ENCODE measurements at places on chromosomes 4 and X. TPM values are rescaled to one million over a fixed set of nuclear protein-coding genes. Genes with fewer than 3 reads are reported as not detected.

NDST3 gene
- total RNA-seq, result not detected

MAGEB10 gene
- not detected for total RNA-seq

ASB12 gene
- not detected for total RNA-seq

CDS1 gene
- total RNA-seq, result 0.36 TPM

FHDC1 gene
- 0.09 TPM for total RNA-seq

MORC4 gene
- 42.4 TPM for total RNA-seq

SLC34A2 gene
- total RNA-seq, result not detected

Data from fibroblast of the aortic adventitia (primary cell).